Activated naive CD4-positive, alpha-beta T cell (primary cell): ENCODE measurements at places on chromosomes 6 and 20.

- no peak for DNase-seq
Measured at GRCh38 chr6:107447663-107448216, 11.6 kb downstream of the PDSS2 start.

GRCh38 chr6:124056407-124057334, 253.0 kb downstream of the NKAIN2 start:
- DNase-seq = no peak

- DNase-seq = no peak
Measured at GRCh38 chr20:17614176-17614811, 44.4 kb downstream of the DSTN start.

DNA sequence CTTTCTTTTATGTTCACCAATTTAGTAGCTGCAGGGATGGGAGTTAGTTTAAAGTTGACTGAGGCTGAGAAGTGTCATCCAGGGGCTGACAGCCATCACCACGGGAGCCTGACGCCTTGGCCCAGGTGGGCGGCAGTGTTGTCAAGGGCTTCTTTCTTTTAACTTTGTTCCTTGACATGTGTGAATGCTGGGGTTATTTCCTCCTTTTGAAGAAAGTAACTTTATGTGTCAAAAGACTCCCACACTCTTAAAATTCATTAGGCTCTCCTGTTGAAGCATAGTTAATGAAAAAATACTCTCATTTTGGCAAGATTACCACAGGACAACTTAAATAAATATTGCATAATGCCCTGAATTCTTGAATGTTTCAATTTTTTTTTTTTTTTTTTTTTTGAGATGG, 50.0 kb downstream of the SASH1 start:
- DNase-seq = no peak

- DNase-seq = no peak
Measured at GRCh38 chr6:128720891-128721290, 162.0 kb upstream of the LAMA2 start.
